ENCODE measurements at places on chromosomes 6 and 20.

GRCh38 chr6:154682633-154683125 is 50.5 kb upstream of the SCAF8 start:
- no peak for DNase-seq

DNA sequence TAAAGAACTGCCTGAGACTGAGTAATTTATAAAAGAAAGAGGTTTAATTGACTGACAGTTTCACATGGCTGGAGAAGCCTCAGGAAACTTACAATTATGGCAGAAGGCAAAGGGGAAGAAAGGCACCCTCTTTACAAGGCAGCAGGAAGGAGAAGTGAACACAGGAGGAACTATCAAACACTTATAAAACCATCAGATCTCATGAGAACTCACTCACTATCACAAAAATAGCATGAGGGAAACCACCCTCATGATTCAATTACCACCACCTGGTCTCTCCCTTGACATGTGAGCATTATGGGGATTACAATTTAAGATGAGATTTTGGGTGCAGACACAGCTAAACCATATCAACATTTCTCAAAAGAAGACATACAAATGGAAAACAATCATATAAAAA is 266.3 kb downstream of the EPM2A start:
- DNase-seq: no peak

DNA sequence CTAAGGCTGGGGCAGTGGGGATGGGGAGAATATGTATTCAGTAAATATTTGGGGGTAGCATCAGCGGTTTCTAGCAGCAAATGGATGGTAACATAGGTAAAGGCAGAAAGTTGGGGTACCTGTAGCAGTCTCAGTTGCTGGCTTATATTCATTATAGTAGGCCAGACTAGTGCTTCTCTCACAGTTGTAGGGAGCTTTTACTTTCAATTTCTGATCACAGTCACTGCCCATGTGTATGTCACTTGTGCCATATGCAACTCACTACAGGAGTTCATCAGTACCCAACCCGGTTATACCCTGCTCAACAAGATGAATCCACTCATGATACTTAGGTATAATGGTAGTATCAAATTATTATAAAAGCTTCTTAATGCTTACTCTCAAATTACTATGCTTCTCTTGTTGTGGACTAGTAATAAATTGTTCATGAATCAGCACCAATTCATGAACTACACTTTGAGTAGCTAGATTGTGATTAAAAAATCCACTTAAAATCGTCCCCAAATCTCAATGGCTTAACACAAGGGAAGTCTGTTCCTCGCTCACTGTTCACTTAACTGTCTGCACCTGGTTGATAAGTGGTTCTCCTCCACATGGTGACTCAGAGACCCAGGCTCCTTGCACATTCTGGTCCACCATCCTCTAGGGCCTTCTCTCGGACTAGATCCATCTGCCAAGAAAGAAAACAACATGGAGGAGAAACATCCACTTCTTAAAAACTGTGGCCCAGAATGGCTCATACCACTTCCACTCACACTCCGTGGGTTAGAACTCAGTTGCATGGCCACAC is 31.3 kb upstream of the MYLIP start:
- no peak for DNase-seq

DNA sequence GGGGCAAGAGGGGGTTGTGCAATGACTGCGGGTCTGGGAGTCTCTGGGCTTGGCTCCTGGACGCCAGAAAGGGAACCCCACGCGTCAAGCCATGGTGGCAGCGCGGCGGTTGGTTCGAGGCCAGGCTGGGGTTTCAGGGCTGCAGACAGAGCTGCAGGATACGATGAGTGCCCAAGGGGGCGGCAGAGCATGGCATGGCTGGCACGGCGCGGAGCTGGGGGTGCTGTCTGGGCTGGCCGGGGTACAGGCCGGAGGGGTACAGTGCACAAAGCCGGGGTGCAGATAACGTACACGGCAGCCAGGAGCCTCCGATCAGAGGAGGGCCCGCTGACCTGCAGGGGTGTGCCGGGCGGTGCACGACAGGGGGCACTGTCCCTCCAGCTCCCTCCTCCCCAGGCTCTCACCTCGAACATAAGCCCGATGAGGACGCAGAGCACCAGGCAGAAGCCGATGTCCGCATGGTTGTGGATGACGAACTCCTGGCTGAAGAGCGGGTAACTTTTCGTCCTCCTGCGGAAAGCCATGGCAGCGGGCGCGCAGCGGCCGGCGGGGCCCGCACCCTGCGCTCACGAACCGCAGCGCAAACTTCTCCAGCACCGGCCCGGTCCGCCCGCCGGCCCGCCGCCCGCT is 353 bp downstream of the TRAM2 start:
- no peak for DNase-seq

DNA sequence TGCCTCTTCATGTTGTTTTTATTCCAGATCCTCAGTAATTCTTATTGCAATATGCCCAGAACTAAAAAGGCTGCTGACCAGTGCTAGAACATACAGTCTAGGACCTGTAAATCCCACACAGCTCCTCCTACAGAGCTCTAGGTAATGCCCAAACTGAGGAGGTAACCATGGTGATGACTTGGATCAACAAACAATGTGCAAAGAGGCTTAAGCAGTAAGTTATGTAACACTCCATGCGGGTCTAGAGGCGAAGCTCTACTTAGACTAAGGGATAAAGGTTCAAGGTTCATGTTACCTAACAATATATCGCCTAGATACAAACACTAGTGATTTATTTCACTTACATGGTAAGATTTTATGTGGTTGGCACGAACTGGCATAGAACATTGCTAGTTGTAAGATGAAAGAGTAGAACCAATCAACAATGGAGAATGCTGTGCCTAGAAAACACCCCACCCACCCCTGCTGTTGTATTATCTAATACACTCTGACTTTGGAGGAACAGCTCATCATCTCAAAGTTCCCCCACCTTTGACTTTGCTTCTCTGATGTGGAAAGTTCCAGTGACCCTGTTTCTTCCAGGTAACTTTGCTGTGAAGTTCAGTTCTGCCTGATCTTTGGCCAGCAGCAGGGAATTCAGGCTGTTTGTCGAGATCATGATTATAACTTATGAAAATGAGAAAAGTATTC is 242.4 kb downstream of the ALDH8A1 start:
- no peak for DNase-seq

- DNase-seq: no peak
Measured at GRCh38 chr6:33827546-33828451, 24.0 kb upstream of the MLN start.

GRCh38 chr6:2221726-2222274 is 23.6 kb downstream of the GMDS start:
- no peak for DNase-seq

GRCh38 chr6:157273756-157274470 is 49.4 kb downstream of the TMEM242 start:
- peak; percentile 15 for DNase-seq

DNA sequence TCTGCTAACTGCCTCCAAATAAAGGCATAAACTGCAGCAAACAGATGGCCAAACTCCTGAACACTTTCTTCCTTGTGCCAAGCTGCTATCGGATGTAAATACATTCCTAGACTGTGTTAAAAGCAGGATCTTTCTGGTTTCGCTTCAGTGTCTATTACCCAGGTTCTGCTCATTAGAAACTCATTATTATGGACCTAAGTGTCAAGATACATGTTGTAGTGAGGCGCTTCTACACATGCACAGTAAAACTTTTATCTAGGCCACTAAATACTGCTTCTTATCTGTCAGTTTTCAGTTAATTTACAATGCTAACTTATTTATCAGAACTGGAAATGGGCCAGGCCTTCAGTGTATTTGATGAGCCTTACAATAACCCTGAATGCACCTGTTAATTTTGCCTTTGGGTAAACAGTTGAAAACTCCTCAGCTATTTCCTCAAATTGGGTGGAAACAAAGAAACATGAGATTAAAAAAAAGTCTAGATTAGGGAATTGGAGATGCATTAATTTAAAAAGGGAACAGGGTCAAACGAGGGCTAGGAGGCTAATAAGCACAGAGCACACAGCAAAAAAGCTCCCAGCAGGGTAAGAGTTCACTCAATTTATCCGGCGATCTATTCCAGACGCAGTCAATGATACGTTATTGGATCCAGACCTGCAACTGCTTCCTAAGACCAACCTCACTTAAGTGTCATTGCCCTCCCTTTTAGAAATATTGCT is 240.6 kb downstream of the FOXC1 start:
- no peak for DNase-seq

- DNase-seq: no peak
Measured at GRCh38 chr6:119314885-119315272, 34.7 kb downstream of the MAN1A1 start.

GRCh38 chr6:139030228-139030963 is 1.9 kb downstream of the ABRACL start:
- no peak for DNase-seq

- DNase-seq: no peak
Measured at GRCh38 chr6:34366639-34366921, 25.9 kb downstream of the NUDT3 start.

- no peak for DNase-seq
Measured at GRCh38 chr6:111971181-111971841, 82.6 kb upstream of the CCN6 start.

- no peak for DNase-seq
Measured at GRCh38 chr20:17510548-17510947, 20.6 kb downstream of the BFSP1 start.

- no peak for DNase-seq
Measured at GRCh38 chr20:328975-329695, 3.8 kb downstream of the SOX12 start.

DNA sequence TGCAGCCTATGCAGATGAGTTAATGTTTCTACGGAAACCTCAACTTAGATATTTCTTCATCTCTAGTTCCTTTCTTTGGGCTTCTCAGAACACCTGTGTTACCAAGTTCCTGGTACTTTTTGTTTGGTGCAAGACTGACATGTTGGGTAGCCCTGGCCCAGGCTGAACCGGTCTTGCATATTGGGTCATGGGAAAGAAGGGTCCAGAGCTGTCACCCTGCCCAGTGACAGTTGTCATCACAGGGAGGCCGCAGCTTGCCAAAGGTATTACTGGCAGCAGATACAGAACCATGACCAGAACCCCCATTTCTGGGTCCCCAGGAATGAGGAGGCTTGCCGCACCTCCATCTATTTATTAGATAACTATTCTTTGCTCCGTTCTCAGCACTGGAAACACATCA is 40.2 kb downstream of the PDYN start:
- DNase-seq: peak; percentile 4

GRCh38 chr20:2767768-2768631 is 32.4 kb downstream of the CPXM1 start:
- no peak for DNase-seq

DNA sequence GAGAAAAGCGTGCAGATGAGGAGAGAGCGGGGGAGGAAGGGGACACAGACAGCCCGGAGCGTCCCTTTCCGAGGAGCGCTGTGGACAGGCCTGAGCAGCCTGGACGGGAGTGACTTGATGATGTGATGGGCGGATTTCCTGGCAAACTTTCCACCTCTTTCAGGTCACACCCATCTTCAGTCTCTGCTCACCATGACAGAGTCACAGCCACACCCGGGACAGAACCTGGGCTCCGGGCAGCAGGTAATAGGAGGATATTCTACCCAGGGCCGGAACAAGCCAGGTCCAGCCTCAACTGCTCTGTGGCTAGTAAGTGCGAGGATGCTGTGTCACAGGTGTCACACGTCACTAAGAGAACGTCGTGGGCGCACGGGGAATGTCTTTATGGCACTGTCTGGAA is 84.3 kb downstream of the THBS2 start:
- no peak for DNase-seq

GRCh38 chr20:8039042-8039441 is 19.5 kb upstream of the TMX4 start:
- DNase-seq: no peak

DNA sequence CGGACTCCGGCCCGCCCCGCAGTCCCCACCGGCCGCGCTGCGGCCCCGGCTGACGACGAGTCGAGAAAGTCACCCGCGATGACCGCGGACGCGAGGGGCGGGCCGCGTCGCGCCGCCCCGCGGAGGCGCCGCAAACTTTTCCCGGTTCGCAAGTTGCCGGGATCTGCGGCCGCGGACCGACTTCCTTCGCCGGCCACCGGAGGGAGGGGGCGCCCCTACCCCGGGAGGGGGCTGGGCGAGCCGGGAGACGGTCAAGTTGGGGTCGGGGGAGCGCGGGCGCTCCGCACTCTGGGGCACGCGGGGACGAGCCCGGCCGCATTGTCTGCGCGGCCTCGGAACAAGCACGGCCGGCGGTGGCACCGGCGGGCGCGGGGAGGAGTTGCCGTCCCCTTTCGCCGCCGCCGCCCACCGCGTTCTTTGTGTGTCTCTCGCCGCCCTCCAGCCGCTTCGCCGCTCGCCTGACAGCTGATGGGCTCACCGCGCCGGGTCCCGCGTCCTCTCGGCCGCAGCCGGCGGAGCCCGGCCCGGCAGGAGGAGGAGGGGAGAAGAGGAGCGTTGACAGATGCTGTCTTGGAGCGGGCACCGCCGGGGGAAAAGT is 131.6 kb downstream of the OGFRL1 start:
- DNase-seq: no peak

GRCh38 chr20:20864351-20865096 is 152.1 kb upstream of the RALGAPA2 start:
- peak; percentile 22 for DNase-seq

GRCh38 chr6:110114004-110114403 is 65.5 kb downstream of the WASF1 start:
- no peak for DNase-seq

DNA sequence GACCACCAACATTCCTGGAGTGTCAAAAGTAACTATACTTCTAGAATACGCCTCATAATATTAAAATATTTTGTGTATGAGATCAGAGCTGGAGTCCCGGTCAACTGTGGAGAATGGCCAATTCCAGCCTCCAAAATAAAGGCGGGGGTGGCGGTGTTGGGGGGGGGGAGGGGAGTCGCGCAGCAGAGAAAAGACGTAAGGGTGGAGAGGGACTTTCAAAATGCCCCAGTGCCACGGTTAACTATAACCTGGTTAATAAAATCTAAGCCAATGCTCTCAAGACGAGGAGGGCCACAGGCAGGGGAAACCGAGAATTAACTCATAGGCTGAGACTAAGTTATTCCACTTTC is 1.3 kb downstream of the NUP153 start:
- DNase-seq: no peak

- no peak for DNase-seq
Measured at GRCh38 chr20:9912290-9912689, 73.4 kb upstream of the PAK5 start.

- no peak for DNase-seq
Measured at GRCh38 chr6:89270951-89271721, 44.0 kb downstream of the GABRR2 start.

- no peak for DNase-seq
Measured at GRCh38 chr6:119495230-119495683, 145.7 kb upstream of the MAN1A1 start.

GRCh38 chr6:100057941-100058340 is 63.9 kb upstream of the MCHR2 start:
- no peak for DNase-seq

GRCh38 chr6:28982476-28983266 is 22.4 kb downstream of the ZNF311 start:
- no peak for DNase-seq

GRCh38 chr20:50450493-50450826 is 59.7 kb upstream of the PTPN1 start:
- no peak for DNase-seq

- no peak for DNase-seq
Measured at GRCh38 chr20:23092861-23093495, 6.9 kb upstream of the CD93 start.

GRCh38 chr6:56807326-56807988 is 147.4 kb upstream of the BEND6 start:
- no peak for DNase-seq
